ENCODE measurements at places on chromosomes 4 and X.

DNA sequence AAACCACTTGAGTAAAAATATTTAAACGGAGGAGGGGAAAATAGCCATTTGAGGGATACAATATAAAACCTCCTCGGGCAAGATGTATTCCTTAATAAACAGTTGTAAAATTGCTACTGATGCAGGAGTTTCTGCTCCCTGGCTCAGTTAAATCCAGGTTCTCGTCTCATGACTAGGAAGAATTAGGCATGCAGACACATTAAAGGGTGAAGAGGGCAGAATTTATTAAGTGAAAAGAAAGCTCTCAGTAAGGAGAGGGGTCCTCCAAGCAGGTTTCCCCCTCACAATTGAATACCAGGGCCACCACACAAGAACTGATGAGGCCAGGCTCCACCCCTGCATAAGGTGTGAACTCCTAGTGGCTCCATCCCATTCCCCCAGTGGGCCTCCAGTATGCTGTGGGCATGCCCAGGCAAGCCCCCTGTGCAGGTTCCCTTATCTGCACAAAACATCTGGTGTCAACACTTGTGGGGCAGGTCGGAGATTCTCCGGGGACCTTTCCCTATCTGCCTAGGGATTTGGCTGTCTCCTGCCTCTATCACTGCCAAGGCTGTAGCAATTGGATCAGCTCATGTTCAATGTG, 80.4 kb downstream of the HS6ST2 start:
- no peak for DNase-seq

DNA sequence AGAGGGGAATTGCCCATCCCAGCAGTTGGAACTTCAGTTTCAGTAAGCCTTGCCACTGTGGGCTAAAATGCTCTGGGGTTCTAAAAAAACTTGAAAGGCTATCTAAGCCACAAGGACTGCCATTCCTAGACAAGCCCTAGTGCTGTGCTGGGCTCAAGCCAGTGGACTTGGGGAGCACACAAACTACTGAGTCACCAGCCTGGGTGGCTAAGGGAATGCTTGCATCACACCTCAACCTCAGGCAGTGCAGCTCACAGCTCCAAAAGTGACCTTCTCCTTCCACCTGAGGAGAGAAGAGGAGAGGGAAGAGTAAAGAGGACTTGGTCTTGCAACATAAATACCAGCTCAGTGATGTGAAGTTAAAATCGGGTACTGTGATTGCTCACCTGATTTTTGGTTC, 116.7 kb upstream of the GLRA2 start:
- DNase-seq, result no peak

GRCh38 chr4:76301775-76302162, 4.8 kb upstream of the STBD1 start:
- DNase-seq, result no peak

DNA sequence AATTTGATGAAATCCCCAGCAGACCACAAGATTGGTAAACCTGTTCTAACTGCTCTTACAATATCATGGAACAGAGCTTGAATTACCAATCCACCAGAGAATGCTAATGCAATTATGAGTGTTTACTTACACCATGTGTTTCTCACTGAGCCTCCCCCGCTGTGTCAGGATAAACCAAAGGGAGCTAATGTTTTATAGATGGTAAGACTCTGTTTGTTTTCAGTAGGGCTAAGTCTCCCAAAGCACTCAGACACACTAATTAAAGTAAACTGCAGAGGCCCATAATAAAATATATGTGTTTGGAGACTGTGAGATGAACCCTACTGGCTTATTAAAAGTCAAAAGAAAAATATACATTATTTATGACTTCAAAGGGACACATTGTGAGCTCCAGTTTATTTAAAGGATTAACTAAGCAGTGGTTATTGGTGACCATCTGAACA, 261.7 kb upstream of the FAM241A start:
- DNase-seq, result no peak

- DNase-seq, result no peak
Measured at GRCh38 chr4:24104158-24104565, 214.3 kb upstream of the PPARGC1A start.

DNA sequence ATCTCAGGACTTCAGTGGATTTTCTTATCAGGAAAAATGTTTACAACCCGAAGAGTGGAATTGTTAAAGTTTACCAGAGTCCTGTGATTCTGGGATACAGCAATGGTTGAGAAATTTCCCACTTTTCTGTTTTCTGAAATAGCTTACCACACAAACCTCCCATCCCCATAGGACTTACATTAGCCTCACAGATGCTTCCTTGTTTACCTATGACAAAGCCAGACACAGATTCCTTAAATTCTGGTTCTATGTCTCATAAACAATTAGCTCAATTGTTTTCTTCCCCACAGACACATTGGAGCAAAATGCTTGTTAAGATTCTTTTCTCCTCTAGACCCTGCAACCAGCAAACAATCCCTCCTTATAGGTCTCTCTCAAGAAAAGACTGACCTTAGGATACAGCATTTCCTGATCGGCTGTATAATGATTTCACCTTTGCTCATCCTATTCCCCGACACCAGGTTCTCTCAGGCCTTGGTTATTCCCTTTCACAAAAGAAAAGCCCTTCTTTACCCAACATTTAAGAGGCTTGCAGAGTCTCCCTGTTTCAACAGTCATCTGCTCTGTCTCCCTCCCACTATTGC, 886.2 kb downstream of the ARAP2 start:
- no peak for DNase-seq

- no peak for DNase-seq
Measured at GRCh38 chr4:111854494-111855087, 290.7 kb upstream of the FAM241A start.

- DNase-seq, result no peak
Measured at GRCh38 chrX:9280831-9281230, 184.0 kb upstream of the TBL1X start.

DNA sequence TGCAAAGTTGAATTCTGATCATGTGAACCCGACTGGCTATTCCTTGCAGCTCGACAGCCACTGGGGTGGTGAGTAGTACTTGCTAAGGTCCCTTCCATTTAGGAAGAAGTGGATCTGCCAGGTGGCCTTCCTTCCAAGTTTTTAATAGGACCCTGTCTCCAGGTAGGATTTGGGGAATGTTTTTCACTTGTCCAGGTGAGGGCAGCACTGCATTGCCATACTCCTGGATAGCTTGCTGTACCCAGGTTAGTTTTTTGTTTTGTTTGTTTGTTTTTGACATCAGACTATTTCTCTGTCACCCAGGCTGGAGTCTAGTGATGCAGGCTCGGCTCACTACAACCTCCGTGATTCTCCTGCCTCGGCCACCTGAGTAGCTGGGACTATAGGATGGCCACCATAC, 29.8 kb downstream of the SAGE1 start:
- no peak for DNase-seq

- no peak for DNase-seq
Measured at GRCh38 chrX:67596839-67597790, 53.3 kb downstream of the AR start.

DNA sequence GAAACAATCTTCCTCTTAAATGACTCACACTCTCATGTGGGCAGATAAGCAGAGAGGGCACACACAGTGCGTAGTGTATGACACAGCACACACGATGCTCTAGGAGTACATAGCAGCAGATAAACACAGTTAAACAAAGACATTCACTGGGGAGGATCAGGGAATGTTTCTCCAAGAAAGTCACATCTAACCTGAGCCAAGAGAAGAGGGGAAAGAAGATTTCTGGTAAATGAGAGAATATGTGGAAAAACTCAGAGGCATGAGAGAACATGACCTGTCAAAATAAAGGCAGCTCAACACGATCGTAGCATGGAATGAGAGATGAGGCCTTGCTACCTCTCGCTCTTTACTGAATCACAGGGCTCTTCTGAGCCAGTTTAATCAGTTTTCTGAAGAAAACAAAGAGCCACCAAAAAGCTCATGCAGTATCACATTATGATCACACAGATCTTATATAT, 251.0 kb downstream of the ANK2 start:
- DNase-seq, result no peak

DNA sequence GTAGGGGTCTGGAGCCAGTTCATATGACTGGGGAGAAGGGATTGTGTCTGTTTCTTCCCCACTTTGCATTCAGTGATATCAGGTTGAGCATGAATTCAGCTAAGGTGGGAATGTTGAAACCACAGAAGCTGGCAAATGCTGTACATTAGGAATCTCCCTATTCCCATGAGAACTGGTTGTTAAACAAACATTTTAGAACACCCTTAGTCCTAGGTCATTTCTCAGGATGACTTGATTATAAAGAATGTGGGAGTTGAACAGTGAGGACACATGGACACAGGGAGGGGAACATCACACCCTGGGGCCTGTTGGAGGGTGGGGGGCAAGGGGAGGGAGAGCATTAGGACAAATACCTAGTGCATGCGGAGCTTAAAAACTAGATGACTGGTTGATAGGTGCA, 62.6 kb upstream of the LIMCH1 start:
- no peak for DNase-seq

DNA sequence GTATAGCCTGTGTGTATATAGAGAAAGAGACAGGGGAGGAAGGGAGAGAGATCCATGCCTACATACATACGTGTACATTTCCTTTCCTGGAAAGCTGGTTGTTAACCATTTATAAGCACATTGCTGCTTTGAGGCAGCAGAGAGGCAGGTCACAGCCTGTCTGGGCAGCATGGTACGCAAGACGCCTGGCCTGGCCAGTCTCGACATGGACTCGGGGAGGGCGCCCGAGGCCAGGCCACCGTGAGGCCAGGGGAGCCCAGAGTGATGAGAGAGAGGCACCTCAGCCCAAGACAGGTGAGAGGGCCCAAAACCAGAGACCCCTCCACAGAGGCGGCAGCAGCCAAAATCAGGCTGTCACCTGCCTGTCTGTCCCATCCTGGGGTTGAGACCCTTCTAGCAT, 3.9 kb downstream of the TREX2 start:
- DNase-seq, result no peak

GRCh38 chr4:30245140-30245539, 475.0 kb upstream of the PCDH7 start:
- no peak for DNase-seq

- no peak for DNase-seq
Measured at GRCh38 chr4:44319129-44319528, 129.5 kb downstream of the KCTD8 start.

DNA sequence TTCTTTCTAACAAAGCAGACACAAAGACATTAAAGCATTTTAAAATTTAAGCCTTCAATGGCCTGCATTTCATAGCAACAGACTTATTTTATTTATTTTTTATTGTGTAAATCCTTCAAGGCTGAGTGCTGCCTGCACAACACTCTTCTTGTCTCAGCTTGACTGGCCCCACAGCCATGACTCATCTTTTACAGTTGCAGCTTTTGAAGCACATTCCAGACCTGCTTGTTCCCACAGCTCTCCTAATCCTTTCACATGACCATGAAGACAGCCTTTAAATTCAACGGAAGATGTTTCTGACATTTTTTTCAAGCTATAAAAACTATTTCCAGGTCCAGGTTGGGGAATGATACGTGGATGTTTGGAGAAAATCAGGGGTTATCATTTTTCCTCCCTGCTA, 276.9 kb upstream of the TACR3 start:
- no peak for DNase-seq

DNA sequence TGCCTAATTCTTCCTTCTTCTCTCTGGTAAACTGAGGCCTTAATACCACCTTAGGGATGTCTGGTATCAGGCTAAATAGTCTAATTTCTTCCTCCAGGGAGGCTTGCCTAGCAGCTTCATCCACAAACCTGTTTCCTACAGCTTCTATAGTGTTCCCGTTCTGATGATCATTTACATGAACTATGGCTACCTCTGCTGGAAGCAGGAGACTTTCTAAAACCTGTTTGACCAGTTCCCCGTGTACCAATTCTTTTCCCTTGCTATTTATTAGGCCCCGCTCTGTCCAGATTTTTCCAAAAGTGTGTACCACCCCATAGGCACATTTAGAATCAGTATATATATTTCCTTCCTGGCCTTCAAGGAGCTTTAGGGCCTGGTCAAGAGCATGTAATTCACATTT, 5.8 kb upstream of the USP38 start:
- no peak for DNase-seq

DNA sequence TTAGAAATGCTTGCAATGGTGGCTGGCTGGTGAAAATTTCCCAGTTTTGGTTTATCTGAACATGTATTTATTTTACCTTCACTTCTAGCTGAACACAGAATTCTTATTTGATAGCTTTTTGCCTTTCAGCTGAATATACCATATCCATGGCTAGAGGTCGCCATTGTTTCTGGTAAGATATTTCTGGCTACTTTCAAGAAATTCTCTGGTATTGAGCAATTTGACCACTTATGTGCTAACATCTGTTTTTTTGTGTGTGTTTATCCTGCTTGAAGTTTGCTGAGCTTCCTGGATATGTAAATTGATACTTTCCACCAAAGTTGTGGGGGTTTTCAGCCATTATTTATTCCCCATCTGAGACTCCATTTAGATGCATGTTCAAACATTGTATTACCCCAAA, 75.4 kb downstream of the FBXW7 start:
- no peak for DNase-seq

- DNase-seq, result peak; percentile 6
Measured at GRCh38 chr4:53228036-53228435, 137.8 kb downstream of the SCFD2 start.

DNA sequence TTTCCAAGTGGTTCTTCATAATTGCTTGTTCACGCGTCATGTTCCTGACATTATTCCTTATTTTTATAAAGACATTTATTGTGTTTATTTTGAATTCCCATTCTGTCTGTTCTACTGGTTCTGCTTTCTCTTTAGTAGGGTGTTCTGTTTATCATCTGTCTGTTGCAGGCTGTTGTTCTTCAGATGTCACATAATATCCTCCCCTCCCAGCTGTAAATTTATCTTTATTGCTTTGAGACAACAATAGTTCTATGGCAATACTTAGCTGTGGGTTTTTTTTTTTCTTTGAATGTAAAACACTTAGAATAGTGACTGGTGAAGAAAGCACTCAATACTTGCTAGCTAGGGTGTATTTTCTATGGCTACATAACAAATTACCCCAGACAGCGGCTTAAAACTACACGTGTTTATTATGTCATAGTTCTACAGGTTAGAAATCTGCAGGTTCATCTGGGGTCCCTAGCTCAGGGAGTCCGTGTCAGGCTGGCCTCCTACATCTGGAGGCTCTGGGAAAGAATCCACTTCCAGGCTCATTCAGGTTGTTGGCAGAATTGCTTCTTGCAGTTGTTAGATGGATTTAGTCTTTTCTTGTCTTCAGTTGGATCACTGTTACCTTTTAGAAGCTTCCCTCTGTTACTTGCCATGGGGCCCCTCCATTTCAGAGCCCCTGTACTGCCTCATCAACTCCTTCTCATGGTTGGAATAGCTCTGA, 63.4 kb upstream of the ENPEP start:
- no peak for DNase-seq

DNA sequence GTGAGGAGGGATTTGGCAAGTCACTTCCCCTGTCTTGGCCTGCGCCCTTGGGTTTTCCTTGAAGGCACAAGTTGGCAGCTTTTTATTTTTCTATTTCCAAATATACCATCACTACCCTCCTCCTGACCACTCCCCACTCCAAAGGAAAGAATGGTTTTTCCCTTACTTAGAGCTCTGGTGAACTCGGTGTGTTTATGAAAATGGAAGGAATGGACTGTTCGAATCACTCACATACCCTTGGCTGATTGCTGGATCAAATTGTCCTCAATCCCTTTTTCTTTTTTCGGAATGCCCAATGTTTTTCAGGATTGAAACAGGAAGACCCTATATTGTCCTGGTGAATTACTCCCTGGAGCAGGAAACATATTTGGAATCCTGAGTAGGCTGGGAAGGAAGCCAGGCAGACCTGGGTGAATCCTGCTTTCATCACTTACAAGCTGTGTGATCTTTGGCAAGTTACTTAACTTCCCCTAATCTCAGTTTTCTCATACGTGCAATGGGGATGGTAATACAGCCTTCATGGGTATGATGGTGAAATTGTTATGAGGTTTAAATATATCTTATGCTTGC, 70.7 kb downstream of the RTL5 start:
- DNase-seq, result no peak
